ENCODE measurements at places on chromosomes 11 and 22. TPM values are rescaled to one million over a fixed set of nuclear protein-coding genes. Genes with fewer than 3 reads are reported as not detected.

DERL3 gene
- 10.3 TPM for total RNA-seq

DNA sequence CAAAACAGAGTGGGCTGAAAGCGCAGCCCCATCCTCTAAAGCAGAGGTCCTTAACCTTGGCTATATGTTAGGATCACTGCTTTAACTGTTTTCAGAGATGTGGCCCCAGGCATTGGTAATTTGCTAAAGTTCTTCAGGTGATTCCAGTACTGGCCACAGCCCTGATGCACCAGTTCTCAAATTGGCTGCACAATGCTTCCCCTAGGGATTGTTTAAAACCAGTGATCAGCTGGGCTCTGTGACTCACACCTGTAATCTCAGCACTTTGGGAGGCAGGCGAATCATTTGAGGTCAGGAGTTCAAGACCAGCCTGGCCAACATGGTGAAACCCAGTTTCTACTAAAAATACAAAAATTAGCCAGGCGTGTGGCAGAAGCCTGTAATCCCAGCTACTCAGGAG lies 8.4 kb upstream of the IRAG1 start:
- no peak for DNase-seq
- H3K27me3 ChIP-seq = peaks cover 6% of the 10 kb centered on the region
- H3K27ac ChIP-seq = no peak overlapping the region
- no peak overlapping the region for H3K4me3 ChIP-seq
- no peaks in the 10 kb centered on the region for H3K4me1 ChIP-seq

- no peaks in the 10 kb centered on the region for H3K27me3 ChIP-seq
- no peaks in the 10 kb centered on the region for H3K36me3 ChIP-seq
- DNase-seq = no peak
- no peaks in the 10 kb centered on the region for H3K4me1 ChIP-seq
Measured at GRCh38 chr11:97544431-97544830, 1154.6 kb downstream of the JRKL start.

GRCh38 chr11:94145916-94146315 lies 17.3 kb downstream of the PANX1 start:
- no peak for DNase-seq
- peaks cover 4% of the 10 kb centered on the region for H3K36me3 ChIP-seq
- H3K27me3 ChIP-seq = no peaks in the 10 kb centered on the region
- peaks cover 68% of the 10 kb centered on the region for H3K4me1 ChIP-seq

MIOX gene
- 0.25 TPM for total RNA-seq

GRCh38 chr11:2409126-2409525 lies 8.6 kb downstream of the TSSC4 start:
- H3K36me3 ChIP-seq = no peaks in the 10 kb centered on the region
- no peak overlapping the region for H3K4me3 ChIP-seq
- no peaks in the 10 kb centered on the region for H3K27me3 ChIP-seq
- no peak for DNase-seq
- no peaks in the 10 kb centered on the region for H3K4me1 ChIP-seq
- no peak overlapping the region for H3K27ac ChIP-seq

DNAJB7 gene
- not detected for total RNA-seq

IGSF22 gene
- 0.16 TPM for total RNA-seq

Data from activated T-helper 2 cell treated with anti-CD3 and anti-CD28 coated beads, Interferon-gamma antibody, Interleukin-2, Interleukin-4, amounts not matched to agents 10 μg/mL and 5 μg/mL and 100 μg/mL, durations not matched to agents 14 hours and 24 hours and 36 hours (primary cell).